KG1 (cell line): ENCODE measurements at places on chromosomes 7 and 10.

GRCh38 chr7:1550005-1550845 lies 5.8 kb downstream of the TMEM184A start:
- DNase-seq: no peak

DNA sequence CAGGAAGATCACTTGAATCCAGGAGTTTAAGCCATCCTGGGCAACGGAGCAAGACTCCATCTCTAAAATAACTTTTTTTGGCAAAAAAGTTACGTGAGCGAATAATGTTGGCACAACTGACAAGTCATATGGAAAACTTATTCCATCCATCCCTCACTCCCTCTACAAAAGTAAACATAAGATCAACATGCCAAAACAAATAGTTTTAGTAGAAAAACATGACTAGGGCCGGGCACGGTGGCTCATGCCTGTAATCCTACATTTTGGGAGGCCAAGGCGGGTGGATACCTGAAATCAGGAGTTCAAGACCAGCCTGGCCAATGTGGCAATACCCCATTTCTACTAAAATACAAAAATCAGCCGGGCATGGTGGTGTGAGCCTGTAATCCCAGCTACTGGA lies 25.6 kb downstream of the SLC25A16 start:
- DNase-seq: no peak

DNA sequence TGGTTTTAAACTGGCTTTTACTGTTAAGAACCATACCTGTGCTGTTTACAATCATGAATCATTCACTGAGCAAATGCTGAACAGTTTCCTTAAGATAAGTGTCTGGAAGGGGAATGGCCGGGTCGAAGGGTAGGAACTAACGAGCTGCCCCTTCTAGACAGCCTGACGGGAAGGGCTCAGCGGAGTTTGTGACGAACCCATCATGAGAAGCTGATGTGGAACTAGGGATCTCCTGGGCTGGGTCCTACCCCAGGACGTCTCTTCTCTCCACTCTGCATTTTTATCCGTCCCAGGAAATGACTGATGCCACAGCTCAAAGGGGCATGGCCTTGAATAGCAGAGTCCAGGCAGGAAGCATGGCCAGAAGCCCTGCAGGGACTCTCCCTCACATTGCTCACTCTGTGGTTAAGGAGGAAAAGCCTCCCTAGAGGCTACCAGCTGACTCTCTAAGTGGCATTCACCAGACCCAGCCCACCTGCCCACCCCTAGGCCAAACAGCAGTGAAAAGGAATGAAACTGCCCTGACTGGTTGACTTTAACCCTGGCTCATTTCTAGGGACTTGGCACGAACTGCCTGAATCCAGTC lies 112.0 kb downstream of the PFKFB3 start:
- DNase-seq: no peak

DNA sequence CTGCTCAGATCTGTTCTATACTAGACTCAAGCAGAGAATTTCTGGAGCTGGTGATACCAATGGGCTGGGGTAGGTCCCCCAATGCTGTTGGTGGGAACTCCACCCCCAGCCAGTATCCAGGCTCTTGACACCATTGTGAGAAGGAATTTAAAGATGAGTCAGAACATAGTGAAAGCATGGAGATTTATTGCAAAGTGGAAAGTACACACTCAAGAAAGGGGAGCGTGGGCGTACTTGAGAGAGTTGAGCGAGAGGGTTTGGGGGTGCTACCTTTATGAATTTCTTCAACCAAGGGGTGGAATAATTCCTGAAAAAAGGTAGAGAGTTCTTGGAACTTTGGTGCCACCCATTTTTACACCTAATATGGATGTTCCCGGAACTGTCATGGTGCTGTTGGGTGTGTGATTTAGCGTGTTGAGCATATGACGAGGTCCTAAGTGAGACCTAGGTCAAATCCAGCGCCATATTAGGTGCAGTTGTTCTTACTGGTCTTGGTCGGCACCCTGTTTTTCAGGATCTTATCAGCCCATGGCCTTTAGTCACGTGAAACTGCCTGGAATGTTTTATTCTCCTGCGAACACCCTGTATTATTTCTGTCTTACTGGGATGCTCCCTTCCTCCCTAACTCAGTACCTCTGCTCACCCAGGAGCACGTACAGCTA lies 122.0 kb upstream of the AHR start:
- no peak for DNase-seq

DNA sequence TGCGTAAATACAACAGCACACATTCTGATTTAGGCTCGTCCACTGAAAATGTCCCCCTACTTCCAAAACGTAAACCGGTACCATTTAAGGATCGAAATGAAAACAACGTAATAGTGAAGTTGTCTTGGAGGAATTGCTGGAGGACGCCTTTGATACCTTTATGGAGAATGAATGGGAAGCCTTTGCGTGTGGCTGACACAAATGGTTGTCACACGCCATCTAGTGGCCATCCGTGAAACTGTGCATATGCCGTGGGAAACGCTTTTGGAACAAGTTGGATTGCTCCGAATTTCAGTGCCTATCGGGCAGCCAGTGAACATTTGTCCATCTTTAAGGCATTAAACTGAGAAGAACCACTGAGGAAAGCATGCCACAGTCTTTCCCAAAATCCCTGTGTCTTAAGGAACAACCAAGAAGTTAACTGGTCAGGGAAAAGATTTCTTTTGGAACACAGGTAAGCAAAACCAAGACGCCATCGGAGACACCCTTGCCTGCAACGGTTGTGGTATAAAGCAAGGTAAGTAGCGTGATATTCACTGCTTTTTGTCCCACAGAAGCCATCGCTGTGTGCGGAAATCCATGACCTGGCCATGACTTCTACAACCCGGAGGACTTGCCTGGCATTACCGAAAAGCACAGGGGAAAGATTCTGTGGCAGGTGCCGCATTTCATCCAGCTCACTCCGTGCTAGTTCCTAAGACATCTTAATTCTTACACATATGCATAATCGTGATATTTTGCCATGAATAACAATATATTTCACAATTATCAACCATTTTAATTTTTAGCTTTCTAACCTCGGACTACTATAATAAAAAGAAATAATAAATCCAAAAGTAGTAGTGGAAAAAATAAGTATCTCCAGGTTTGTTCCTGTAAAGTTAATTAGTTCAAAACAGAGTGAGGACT lies 100.6 kb downstream of the FAM204A start:
- peak; percentile 42 for DNase-seq

DNA sequence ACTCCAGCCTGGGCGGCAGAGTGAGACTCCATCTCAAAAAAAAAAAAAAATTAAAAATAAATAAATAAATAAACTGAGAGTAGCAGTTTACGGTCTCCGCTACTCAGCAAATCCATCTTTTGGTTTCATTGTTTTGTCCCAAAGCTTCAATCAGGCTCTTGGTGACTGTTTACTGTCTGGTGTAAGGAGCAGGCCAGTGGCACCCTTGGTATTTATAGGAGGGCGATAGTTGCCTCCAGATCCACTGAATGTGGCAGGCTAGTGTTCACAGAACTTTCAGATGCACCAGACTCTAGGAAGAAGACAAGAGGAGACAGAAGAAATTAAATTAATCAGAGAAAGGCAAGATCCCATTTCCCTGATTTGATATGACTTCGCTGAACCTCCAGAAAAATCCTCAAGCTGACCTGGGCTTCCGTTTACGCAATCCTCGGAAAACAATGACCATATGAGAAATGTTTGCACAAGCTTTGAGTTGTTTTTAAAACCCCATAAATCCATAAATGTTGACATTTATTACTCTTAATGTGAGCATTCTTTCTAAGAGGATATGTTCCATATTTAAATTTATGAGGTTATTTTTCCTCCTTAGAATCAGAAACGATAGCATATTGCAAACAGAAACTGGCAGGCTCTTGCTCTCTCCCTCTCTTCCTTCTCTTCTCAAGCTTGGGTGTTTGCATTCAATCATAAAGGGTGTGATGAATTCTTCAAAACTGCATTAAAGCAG lies 7.1 kb upstream of the MUC3A start:
- no peak for DNase-seq

- DNase-seq: no peak
These were observed 265.0 kb upstream of the TCERG1L start for GRCh38 chr10:131576341-131577177.

- no peak for DNase-seq
These were observed 45.2 kb upstream of the NPFFR1 start for GRCh38 chr10:70328967-70329366.

DNA sequence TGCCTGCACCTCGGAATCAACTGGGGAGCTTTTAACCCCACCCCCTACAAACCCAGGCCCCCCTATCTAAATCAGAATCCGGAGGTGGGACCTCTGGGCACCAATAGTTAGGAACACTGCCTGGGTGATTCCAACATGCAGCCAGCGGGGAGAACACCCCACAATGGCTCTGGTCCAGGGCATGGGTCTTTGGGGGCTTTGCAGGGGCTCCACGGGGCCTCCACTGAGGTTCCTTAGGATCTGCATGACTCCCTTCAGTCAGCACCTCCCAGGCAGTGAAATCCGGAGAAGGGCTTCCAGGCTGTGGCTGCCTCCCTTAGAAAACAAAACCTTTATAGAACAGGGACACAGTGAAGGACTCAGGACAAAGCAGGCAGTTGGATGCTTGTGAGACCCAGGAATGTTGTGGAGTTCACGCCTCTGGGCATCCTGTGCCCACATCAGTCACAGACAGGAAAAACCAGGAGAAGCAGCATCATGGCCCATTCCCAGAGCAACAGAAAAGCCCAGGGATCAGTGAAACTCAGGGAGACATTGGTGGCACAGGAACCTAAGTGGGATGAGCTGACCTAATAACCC lies 16.5 kb upstream of the AOC1 start:
- no peak for DNase-seq

GRCh38 chr7:94400022-94400421 lies 5.3 kb downstream of the COL1A2 start:
- DNase-seq: no peak

DNA sequence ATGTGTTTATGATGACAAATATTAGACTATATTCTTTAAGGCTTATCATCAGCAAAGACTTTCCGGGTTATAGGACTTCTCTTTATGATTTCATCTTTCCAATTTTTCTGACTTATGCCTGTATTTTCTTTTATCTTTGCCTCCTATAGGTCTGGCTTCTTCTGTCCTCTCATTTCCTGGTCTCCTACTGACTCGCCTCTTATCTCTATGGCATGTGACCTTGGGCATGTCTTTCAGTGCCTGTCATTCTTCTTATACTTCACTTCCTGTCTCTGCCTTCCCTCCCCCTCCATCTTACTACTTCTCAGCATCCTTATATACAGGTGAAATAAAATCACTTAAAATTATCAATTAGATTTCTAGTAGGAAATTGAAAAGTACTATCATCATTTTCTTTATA lies 42.2 kb downstream of the PCDH15 start:
- DNase-seq: no peak

GRCh38 chr10:32028710-32029109 lies 27.5 kb downstream of the KIF5B start:
- no peak for DNase-seq

- no peak for DNase-seq
These were observed 75.2 kb downstream of the CDC123 start for GRCh38 chr10:12271210-12271540.

DNA sequence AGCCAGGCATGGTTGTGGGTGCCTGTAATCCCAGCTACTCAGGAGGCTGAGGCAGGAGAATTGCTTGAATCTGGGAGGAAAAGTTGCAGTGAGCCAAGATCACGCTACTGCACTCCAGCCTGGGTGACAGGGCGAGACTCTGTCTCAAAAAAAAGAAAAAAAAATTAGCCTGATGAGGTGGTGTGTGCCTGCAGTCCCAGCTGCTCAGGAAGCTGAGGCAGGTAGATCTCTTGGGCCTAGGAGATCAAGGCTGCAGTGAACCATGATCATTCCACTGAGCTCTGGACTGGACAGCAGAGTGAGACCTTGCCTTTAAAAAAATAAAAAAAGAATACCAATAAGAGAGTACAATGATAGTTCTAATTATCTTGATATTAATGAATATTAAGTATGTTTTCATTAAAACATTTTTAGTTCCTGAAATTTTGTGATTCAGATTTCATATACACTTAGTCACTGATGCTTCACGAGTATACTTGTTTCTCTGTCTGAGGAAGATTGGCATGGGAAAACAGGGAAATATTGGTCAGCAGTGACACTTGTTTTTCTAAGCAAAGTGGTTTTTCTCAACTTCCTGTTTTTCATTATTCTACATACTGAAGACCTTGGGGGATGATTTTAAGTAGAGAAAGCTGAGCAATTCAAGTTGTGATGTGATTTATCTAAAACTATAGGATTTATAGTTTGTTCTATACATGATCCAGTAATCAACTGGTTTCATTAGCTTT lies 76.8 kb downstream of the ADK start:
- no peak for DNase-seq

- no peak for DNase-seq
These were observed 345.5 kb downstream of the LRMDA start for GRCh38 chr10:75776738-75777504.

- no peak for DNase-seq
These were observed 64.7 kb upstream of the CTBP2 start for GRCh38 chr10:125225051-125225450.

GRCh38 chr10:130357951-130358350 lies 221.8 kb downstream of the GLRX3 start:
- DNase-seq: no peak

GRCh38 chr10:77904100-77904840 lies 22.3 kb downstream of the DLG5 start:
- no peak for DNase-seq

GRCh38 chr10:58830697-58831096 lies 318.0 kb downstream of the BICC1 start:
- no peak for DNase-seq

DNA sequence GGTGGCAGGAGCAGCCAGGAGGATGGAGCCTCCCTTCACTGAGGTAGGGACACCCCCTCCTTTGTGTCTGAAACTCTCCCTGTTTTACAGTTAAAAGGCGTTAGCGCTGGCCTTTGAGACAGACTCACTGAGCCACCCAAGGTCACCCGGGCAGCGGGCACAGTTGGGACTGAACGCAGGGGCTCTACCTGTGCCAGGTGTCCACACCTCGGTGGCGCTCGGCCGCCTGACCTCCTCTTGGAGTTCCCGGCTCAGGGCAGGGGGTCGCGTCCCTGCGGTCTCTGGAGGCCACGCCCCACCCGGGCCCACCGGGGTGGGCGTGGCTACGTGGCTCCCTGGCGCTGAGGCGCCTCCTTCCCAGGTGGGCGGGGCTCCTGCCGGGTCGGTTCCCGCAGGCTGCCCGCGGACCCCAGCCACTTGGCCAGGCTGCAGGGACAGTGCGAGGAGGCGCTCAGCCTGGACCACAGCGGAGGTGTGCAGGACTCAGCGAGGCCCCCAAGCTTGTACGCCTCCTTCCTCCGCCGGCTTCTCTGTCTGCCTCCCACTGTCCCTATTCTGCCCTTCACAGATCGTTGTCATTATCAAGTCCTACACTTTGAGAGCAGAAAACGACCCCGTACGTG lies 39.9 kb upstream of the LEP start:
- DNase-seq: no peak

- no peak for DNase-seq
These were observed 106.4 kb upstream of the DNAJB12 start for GRCh38 chr10:72461085-72461484.

DNA sequence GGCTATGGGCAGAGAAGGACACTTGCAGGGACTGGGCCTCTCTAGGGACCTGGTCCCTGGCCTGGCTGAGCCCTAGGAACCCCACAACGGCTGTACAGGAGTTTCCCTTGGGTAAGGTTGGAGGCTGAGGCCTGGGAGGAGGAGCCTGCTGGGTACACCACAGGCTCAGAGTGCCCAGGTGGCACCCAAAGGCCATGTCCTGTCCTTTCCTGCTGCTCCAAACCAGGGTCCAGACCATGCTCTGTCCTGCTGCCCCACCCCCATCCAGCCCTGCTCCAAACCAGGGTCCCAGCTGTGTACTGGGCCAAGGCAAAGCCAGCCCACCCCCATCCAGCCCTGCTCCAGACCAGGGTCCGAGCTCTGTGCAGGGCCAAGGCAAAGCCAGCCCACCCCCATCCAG lies 35.3 kb upstream of the ZNF488 start:
- no peak for DNase-seq
